ENCODE measurements at places on chromosomes 7 and 10. TPM values are rescaled to one million over a fixed set of nuclear protein-coding genes. Genes with fewer than 3 reads are reported as not detected.

Gene HOXA3
- 30.2 TPM for total RNA-seq

Gene SPDYE5
- not detected for total RNA-seq

Gene COL17A1
- total RNA-seq: 0.26 TPM

Gene ITPRID1
- not detected for total RNA-seq

Gene SLC4A2
- total RNA-seq: 580 TPM
